ENCODE measurements at places on chromosomes 4 and X. TPM values are rescaled to one million over a fixed set of nuclear protein-coding genes. Genes with fewer than 3 reads are reported as not detected.

GRCh38 chr4:15794905-15795304, 16.8 kb downstream of the CD38 start:
- no peak for DNase-seq

RPS6KA6 gene
- total RNA-seq = 8.5 TPM

GPR119 gene
- total RNA-seq = not detected

DNA sequence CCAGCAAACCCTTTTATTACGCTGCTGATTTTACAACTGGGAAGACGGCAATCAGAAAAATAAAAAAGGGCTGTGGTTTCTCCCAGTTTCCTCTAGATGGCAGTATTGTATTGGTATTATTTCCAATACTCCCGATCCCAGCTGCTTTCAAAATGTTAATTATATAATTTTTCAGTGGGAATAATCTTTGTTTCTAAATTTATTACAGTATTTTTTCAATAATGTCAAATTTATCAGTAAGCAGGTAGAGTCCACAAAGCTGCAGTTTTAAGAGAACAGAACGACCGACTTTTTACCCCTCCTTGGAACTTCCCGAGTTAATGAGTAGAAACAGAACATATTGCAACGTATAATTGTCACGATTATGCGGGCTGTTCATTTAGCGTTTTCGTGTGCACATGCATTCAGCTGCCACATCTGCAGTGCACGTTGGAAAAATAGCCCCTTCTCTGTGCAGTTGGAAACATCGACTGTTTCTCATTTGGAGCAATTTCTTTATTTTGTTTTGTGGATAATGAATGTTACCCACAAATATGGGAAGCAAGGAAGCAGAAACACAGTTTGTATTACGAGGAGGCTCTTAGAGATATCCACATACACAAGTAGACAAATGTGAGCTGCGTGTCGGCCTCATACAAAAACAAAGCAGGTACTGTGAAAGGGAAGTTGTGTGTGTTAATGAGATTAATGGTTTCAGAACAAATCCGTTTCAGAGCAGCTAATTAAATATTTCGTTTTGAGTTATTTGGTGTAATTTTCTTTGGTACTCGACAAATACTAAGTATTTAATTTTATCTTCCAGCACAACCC, 188.0 kb downstream of the STIM2 start:
- no peak for DNase-seq

GPR78 gene
- not detected for total RNA-seq

GRCh38 chr4:176377780-176378179, 58.0 kb downstream of the SPCS3 start:
- DNase-seq = no peak

PAK3 gene
- total RNA-seq = 7.1 TPM

DNA sequence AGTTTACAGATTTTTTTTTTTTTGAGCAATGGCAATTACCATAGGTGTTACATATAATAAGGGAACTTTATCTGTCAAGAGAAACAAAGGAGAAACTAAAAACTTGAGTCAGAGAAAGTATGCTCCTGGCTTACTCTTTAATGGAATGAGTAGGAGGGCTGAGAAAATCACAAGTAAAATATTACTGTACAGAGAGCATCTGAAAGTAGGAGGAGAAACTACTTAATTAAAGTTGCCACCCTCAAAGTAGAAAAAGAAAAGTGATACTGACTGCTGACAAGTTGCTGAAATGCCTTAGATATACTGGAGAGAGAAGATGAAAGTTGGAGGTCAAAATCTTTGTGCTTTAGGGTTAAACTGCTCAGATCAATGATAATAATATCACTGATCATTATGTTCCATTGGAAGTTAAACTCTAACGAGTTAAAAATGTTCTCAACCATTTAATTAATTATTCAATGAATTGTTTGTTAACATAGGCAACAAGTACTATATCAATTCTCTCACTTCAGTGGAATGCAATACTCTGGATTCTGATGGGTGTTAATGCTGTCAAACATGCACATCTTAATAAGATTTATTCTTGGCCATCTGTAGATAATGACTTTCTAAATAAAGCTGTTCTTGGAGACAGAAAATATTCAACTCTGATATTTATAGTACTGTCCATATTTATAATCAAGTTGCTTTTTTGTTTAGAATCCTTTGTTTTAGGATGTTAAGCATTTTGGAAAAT, 61.2 kb upstream of the CAMK2D start:
- DNase-seq = no peak

ETDB gene
- total RNA-seq = not detected

- no peak for DNase-seq
Observed at GRCh38 chr4:44532851-44533250, 84.2 kb upstream of the KCTD8 start.

GRCh38 chr4:156939139-156939538, 32.5 kb downstream of the PDGFC start:
- DNase-seq = no peak

DNA sequence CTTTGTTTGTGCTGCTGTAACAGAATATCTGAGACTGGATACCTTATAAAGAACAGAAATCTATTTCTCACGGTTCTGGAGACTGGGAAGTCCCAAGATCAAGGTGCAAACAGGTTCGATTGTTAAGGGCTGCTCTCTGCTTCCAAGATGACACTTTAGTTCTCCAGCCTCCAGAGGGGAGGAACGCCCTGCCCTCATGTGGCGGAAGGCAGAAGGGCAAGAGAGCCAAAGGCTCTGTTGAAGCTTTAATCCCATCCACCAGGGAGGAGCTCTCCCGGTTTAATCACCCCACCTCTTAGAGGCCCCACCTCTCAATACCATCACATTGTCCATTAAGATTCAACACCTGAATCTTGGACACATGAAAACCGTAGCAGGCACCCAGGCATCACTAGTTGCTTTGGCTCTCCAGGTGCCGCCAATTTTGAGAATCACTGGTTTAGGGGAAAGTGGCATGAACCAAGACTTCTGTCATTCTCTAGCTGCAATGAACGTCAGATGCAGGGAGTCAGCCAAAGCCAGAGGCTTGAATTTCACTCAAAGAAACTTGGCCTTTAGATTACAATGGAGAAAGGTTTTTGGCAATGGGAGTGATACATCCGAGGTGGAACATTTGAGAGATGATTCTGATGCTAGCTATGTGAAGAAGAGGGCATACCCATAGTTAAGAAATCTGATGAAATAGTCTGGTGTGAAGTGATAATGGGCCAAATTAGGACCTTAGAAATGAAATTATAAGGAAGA, 15.7 kb downstream of the FHL1 start:
- DNase-seq = no peak

INTU gene
- 11.0 TPM for total RNA-seq

PCDH7 gene
- 435 TPM for total RNA-seq

All from thoracic aorta (tissue), 2 donors.